ENCODE measurements at places on chromosomes 7 and 10.

- DNase-seq: no peak
Observed at GRCh38 chr7:135177028-135177696, 6.7 kb upstream of the CYREN start.

DNA sequence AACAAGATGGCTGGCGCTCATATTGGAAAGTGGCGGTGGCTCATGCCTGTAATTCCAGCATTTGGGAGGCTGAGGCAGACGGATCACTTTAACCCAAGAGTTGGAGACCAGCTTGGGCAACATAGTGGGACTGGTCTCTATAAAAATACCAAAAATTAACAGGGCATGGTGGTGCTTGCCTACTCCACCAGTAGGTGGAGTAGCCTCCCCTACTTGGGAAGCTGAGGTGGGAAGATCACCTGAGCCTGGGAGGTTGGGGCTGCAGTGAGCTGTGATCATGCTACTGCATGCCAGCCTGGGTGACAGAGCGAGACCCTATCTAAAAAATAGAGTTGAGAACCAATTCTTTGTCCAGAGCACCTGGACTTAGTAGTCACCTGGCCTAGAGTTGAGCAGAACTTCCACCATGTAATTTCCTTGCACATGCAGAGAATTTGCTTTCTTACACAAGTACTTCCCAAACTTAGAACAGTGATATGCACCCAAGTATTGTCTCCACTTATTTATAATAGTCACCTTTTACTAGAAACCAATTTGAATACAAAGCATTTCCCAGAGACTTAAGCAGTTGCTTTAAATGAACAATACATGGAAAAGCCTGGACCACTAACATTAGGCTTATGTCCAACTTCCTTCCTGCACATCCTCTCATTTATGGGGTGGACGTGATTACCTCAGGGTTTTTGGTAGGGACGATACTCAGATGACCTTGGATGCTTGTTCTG is 15.9 kb downstream of the LAMB4 start:
- no peak for DNase-seq

DNA sequence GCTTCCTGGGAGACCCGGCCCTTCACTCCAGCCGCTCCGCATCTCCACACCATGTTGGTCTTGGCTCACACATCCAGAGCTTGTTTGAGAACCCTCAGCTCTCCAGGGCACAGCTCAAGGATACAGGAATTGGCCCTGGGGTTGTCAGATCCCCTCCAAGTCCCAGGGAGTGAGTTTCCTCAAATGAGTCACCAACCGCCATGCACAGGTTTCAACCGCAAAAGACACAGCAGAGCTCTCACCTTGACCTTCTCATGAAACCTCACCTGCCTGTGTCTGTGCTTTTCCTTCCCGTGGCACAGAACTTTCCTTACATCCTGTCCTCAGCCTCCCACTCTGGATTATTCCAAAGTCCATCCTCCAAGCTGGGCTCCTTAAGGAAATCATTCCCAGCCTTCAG is 20.6 kb downstream of the AZGP1 start:
- DNase-seq: no peak

GRCh38 chr10:123682477-123682876 is 16.3 kb downstream of the GPR26 start:
- DNase-seq: no peak

DNA sequence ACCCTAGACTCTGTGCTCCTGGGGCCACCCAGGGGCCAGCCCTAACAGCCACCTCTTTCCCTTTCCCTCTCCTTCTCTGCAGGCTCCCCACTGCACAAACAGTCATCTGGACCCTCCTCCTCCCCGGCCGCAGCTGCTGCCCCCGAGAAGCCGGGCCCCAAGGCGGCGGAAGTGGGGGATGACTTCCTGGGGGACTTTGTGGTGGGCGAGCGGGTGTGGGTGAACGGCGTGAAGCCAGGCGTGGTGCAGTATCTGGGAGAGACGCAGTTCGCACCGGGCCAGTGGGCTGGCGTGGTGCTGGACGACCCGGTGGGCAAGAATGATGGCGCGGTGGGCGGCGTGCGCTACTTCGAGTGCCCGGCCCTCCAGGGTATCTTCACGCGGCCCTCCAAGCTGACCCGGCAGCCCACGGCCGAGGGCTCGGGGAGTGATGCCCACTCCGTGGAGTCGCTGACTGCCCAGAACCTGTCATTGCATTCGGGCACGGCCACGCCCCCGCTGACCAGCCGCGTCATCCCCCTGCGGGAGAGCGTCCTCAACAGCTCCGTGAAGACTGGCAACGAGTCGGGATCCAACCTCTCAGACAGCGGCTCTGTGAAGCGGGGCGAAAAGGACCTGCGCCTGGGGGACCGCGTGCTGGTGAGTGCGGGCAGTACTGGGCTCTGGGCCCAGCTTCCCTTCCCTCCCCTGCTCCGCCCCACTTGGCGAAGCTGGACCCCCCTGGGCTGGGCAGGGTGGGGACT is 49.3 kb downstream of the CLIP2 start:
- DNase-seq: no peak

DNA sequence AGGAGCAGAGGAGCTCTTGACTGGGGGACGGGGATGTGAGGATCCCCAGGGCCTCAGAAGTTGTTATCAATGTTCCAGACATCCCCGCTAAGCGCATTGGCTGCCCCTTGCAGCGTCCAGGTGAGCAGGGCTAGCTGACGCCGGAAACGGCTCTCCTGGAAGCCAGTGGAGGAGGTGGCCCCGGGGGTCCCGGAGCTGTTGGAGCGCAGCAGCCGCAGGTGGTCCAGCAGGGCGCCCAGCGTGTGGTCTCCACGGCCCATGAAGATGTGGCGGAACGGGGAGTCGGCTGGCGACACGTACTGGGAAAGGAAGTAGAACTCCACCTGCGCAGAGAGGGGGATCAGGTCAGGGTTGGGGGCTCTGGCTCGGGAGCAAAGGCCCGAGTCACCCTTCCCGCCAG is 8.5 kb downstream of the MOSPD3 start:
- DNase-seq: no peak

DNA sequence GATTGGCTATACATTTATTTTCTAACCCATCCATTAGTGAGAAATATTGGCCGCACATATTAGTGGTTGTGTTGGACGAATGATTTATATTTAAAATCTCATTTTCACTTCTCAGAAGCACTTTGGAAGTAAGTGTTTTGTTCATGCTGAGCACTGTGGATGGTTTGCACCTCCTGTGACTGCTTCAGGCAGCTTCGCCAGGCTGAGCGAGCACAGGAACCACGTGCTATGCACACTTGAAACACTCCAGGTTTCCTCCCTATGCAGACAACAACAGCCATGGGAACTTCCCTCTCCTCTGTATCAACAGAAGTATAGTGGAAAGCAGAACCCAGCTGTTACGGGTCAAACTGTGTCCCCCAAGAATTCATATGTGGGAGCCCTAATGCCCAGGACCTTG is 67.3 kb upstream of the WDR11 start:
- no peak for DNase-seq

DNA sequence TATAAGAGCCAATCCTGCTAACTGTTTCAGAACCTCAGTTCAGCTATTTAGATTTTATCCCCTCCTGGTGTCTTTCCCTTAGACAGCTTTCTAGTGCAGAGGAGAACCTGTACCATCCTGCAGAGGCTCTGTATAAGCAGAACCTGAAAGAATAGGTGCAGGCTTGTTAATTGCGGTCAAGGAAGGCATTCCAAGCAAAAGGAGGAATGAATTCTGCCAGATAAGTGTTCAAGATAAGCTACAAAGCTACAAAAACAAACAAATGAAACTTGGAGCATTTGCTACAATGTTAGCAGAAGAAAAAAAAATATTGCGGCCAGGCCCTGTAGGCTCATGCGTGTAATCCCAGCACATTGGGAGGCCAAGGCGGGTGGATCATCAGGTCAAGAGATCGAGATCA is 32.6 kb upstream of the AGMO start:
- DNase-seq: no peak

- no peak for DNase-seq
Observed at GRCh38 chr7:138246428-138246827, 170.2 kb downstream of the AKR1D1 start.

DNA sequence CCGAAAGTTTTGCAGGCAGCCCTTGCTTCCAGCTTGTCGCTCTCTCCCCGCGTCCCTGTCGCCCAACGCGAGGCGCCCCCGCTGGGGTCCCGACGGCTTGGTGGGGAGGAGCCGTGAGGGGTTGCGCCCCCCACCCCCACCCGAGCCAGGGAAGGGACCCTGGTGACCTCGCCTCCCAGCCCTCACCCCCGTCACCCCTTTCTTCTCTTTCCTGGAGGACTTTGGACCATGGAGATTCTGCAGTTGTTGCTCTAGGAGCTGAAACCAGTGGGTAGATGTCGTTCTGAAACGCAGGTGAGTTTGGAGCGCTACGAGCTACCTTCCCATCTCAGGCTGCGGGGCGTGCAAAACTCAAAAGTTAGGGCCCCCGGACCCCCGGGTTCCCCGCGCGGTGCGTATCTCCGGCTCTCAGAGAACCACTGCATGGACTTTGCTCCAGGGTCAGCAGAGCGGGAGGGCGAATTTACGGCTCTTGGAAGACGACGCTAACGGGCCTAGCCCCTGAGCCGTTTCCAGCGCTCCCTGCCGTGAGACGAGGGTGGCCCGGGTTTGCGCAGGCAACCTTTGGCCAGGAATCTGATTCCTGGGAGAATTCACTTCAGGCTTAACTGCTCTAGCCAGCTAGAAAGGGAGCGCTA is 684 bp upstream of the ATXN7L1 start:
- DNase-seq: peak; percentile 27

GRCh38 chr7:41931263-41931646 is 228.4 kb upstream of the INHBA start:
- DNase-seq: no peak

- DNase-seq: no peak
Observed at GRCh38 chr7:73626814-73627213, 2.5 kb upstream of the MLXIPL start.

DNA sequence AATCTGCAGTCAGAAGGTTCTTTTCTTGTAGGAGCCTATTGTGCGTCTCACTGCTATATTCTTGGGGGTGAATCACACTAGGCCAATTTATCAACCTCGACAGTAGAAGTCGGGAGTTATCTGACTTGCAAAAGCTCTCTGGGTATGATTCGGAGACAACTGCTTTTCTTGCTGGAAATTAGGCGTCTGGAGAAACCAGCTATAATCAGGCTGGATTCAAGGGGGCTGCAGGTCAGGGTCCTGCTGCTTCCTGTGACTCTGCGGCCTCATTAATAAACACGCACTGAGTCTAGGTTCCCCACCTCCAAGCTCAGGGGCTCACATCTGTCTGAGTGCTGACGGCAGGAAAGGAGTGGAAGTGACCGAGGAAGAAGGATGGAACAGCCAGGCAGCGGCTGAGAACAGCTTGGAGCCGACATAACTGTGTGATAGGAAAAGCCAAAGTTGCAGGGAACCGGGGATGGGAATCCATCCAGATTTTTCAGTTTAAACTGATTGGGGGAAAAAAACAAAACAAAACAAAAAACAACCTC is 184.6 kb downstream of the FANK1 start:
- DNase-seq: no peak

- DNase-seq: no peak
Observed at GRCh38 chr7:17773289-17773626, 167.0 kb downstream of the SNX13 start.

- no peak for DNase-seq
Observed at GRCh38 chr7:44322631-44323363, 2.6 kb downstream of the CAMK2B start.

- DNase-seq: no peak
Observed at GRCh38 chr10:31041011-31041410, 9.3 kb upstream of the ZNF438 start.

- DNase-seq: no peak
Observed at GRCh38 chr7:121515630-121516401, 119.7 kb upstream of the FAM3C start.

- no peak for DNase-seq
Observed at GRCh38 chr7:258476-259190, 31.3 kb upstream of the FOXL3 start.

DNA sequence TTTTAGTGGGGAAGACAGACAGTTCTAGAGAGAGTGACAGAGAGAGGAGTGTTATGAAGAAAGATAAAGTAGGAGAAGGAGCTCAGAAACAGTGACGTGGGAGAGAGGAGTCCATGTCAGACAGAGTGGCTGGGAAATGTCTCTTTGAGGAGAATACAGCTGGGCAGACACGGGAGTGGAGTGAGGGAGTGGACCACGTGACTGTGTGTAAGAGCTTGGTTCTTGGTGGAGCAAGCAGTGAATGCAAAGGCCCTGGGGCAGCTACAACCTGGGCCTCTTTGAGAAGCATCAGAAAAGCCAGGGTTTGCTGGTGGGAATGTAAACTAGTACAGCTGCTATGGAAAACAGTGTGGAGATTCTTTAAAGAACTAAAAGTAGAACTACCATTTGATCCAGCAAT is 11.9 kb upstream of the PLEKHS1 start:
- no peak for DNase-seq

DNA sequence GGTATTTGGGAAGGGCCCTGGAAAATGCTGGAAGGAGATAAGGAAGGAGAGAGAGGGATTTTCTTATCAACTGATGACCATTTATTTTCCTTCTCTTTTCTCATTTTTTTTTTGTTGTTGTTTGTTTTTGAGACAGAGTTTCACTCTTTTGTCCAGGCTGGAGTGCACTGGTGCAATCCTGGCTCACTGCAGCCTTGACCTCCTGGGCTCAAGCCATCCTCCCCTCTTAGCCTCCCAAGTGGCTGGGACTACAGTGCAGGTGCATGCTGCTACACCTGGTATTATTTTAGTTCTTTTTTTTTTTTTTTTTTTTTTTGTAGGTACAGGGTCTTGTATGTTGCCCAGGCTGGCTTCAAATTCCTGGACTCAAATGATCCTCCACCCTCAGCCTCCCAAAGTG is 52.2 kb downstream of the HIP1 start:
- DNase-seq: no peak

GRCh38 chr7:100538348-100538653 is 702 bp upstream of the AGFG2 start:
- DNase-seq: no peak

DNA sequence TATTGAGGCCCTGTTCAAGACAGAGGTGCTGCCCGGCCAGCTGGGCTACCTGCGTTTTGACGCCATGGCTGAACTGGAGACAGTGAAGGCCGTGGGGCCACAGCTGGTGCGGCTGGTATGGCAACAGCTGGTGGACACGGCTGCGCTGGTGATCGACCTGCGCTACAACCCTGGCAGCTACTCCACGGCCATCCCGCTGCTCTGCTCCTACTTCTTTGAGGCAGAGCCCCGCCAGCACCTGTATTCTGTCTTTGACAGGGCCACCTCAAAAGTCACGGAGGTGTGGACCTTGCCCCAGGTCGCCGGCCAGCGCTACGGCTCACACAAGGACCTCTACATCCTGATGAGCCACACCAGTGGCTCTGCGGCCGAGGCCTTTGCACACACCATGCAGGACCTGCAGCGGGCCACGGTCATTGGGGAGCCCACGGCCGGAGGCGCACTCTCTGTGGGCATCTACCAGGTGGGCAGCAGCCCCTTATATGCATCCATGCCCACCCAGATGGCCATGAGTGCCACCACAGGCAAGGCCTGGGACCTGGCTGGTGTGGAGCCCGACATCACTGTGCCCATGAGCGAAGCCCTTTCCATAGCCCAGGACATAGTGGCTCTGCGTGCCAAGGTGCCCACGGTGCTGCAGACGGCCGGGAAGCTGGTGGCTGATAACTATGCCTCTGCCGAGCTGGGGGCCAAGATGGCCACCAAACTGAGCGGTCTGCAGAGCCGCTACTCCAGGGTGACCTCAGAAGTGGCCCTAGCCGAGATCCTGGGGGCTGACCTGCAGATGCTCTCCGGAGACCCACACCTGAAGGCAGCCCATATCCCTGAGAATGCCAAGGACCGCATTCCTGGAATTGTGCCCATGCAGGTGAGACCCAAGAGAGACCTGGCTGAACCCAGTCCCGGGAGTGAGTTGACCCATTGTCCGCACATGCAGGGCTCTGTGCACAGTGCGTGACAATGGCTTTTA is 2.8 kb downstream of the RBP3 start:
- no peak for DNase-seq

GRCh38 chr7:82517050-82517449 is 73.5 kb upstream of the CACNA2D1 start:
- no peak for DNase-seq

Measured in NCI-H1092 (cell line).